BE2C (cell line): ENCODE measurements at places on chromosomes 1 and 21.
A peak's percentile ranks its signal among the peaks of the same experiment; 100 is the strongest.

DNA sequence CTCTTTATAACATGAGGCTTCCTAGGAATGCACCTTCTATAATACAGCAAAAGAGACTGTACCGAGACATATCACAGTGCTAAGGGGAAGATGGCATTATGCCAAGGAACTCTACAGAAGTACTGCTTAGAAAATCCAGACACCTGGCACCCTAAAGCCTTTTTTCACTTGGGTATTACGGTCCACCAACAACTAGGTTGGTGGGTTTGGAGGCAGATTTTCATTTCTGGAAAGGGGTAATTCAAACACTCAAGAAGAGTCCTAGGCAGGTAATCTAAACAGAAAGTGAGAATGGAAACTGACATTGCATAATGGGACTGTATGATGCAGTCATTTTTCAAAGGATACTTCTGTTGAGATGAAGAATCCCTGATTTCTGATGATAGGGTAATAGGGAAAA is 19.6 kb downstream of the SCMH1 start:
- DNase-seq = peak; percentile 9

- DNase-seq = peak; percentile 55
Measured at GRCh38 chr1:201511941-201512539, 5.1 kb upstream of the CSRP1 start.

DNA sequence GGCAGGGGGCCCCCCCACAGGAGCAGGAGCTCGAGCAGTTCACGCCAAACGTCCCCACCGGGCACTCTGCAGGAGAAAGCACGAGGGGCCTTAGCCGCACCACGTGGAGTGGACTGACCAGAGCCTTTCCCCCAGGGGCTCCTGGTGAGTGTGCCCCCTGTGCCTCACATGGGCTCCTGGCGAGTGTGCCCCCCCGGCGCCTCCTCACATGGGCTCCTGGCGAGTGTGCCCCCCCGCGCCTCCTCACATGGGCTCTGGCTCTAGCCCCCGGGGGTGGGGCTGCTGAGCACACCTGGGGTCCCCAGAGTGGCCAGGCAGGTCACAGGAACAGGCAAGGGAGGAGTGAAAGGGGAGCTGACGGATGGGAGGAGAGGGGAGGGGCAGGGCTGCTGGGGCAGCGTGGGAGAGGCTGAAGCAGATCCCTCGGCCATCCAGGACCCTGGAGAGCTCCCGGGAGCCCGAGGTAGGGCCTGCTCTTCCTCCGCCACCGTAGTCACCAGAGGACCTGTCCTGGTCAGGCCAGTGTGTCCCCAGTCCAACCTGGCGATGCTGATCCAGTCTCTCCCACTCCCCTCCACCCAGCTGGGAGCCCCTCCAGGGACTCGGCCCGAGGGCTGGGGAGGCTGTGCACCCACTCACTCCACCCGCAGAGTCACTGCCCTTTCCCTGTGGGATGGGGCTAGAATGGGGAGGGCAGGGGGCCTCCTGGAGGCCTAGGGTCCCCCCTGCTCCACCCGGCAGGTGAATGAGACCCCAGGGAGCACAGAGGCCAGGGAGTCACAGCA is 47.6 kb downstream of the ARHGEF16 start:
- peak; percentile 33 for DNase-seq

- peak; percentile 40 for DNase-seq
Measured at GRCh38 chr1:12031039-12031980, 12.0 kb downstream of the MIIP start.

- peak; percentile 81 for DNase-seq
Measured at GRCh38 chr1:39657923-39658485, 13.9 kb downstream of the NT5C1A start.

- no peak for DNase-seq
Measured at GRCh38 chr1:109864930-109865612, 45.6 kb upstream of the CSF1 start.

GRCh38 chr1:25817840-25818501 is 1.8 kb upstream of the MTFR1L start:
- DNase-seq = peak; percentile 44

- DNase-seq = no peak
Measured at GRCh38 chr1:209748620-209749019, 7.2 kb upstream of the TRAF3IP3 start.

DNA sequence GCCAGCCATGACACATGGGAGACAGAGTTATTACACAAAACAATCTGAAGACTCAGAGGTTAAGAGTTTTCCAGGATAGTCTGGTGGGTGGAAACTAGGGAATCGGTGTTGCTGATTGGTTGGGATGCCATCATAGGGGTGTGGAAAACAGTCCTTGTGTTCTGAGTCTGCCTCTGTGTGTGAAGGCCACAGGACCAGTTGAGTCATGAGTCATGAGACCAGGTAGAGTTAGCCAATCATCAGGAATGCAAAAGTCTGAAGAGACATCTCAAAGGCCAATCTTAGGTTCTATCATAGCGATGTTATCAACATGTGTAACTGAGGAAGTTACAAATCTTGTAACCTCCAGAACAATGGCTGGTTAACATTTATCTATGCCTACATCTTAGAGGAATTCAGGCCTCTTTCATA is 49.7 kb upstream of the NEK7 start:
- DNase-seq = no peak

GRCh38 chr1:96565546-96565945 is 156.0 kb upstream of the PTBP2 start:
- no peak for DNase-seq

DNA sequence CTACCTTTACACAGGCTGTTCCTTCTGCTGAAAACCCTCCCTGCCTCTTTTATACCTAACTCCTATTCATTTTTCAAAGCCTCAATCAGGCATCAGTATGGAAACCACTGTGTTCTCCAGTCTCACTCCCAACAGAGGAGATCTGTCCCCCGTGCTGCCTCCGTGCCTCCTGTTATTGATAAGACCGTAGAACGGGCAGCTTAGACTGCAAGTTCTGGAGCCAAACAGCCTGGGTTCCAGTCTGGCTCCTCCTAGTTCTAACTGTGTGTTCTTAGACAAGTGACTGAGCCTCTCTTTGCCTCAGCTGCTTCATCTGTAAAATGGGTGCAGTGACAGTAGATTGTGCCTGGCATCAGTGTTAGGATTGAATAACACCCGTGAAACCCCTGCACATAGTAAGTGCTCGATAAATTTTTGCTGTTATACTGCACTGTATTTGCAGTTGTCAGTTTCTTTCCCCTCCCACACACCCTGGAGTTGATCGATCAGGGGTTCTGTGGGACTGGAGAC is 17.0 kb upstream of the IFFO2 start:
- no peak for DNase-seq

- DNase-seq = peak; percentile 47
Measured at GRCh38 chr1:11929849-11930248, 3.6 kb upstream of the KIAA2013 start.

DNA sequence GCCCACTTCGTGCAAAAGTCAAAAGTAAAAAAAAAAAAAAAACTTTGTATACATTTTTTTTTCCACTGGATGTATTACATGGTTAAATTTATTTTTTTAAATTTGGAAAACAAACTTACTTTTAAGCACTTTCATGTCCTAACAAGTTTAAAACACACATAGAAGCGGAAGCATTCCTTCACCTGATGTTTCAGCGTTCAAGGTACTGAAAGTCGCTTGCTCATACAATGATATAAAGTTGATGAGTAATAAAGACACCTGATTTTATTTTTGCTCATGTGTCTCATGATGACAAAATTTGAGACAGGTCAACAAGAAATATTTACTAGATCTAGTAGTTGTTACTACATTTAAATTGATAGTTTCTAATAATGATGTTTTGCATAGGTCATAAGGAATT is 35.5 kb downstream of the ADAMTS1 start:
- DNase-seq = no peak

DNA sequence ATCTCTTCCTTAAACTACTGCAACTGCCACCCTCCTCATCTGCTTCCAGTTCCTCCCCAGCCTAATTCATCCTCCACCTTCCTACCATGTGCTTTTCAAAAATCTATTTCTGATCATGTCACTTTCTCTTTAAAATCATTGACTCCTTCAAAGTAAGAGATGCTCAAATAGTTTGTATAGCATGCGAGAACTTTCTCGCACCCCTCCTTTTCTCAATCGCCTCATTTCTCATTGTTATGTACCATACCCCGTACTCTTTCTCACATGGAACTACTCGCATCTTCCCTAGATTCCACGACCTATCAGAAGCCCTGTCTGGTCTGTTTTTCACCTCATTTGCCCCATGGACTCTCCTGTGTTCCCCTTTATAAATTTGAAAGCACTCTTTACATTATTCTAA is 238.2 kb downstream of the NRIP1 start:
- DNase-seq = no peak

GRCh38 chr1:46133181-46133658 is 791 bp upstream of the PIK3R3 start:
- peak; percentile 76 for DNase-seq

- no peak for DNase-seq
Measured at GRCh38 chr1:36086529-36087232, 2.0 kb upstream of the ADPRS start.

GRCh38 chr1:9900142-9901043 is 9.7 kb downstream of the CTNNBIP1 start:
- no peak for DNase-seq
